ENCODE measurements at places on chromosomes 4 and X. TPM values are rescaled to one million over a fixed set of nuclear protein-coding genes. Genes with fewer than 3 reads are reported as not detected.

DNA sequence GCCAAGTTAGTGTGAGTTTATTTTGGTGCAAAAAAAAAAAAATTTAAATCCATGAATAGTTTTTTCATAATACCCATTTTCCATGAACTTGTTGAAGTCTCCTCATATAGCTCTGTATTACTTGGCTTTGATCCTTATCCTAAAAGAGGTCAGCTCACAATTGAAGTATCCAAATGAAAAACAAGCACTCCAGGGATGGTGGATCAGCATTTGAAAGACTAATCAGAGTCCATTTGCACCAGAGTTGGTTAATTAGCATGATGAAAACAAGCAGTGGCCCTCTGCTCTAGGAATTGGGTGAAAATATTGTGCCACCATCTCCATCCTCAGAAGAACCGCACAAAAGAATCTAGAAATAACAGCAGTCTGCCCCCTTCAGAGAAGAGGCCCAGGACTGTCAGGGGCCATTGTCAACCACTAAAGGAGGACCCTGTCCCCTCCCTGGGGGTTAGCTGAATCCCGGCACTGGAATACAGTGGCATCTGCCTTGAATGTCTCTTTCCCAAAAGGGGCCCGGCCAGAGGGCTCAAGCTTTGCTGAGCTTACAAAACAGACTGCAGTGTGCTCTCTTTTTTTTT is 24.7 kb downstream of the SH3KBP1 start:
- DNase-seq: no peak

Gene NEUROG2
- total RNA-seq: not detected

DNA sequence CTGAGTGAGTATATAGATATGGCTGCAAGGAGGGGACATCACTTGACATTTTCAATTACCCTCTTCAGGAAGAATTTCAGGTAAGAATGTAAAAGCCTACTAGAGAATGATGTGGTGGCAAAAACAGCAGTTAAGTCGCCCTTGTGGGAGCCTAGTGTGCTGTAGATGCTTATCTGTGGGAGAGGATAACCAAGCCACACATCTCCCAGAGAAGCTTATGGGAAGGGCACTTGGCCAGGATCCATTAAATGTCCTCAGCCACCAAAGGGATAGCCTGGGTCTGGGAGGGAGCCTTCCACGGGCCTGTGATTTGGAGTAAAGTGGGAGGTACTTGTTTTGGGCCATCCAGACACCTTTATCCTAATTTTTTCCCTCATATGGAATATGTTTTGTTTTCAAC is 41.3 kb upstream of the BCLAF3 start:
- DNase-seq: no peak

GRCh38 chr4:10380735-10381134 is 76.5 kb downstream of the ZNF518B start:
- DNase-seq: no peak

GRCh38 chr4:8705161-8706145 is 112.9 kb downstream of the CPZ start:
- DNase-seq: no peak

- peak; percentile 63 for DNase-seq
Observed at GRCh38 chrX:2507904-2508627, 7.3 kb upstream of the DHRSX start.

GRCh38 chr4:126168484-126168883 is 853.7 kb downstream of the FAT4 start:
- no peak for DNase-seq

- DNase-seq: no peak
Observed at GRCh38 chr4:127080141-127080540, 552.6 kb upstream of the INTU start.

Gene GIMD1
- not detected for total RNA-seq

DNA sequence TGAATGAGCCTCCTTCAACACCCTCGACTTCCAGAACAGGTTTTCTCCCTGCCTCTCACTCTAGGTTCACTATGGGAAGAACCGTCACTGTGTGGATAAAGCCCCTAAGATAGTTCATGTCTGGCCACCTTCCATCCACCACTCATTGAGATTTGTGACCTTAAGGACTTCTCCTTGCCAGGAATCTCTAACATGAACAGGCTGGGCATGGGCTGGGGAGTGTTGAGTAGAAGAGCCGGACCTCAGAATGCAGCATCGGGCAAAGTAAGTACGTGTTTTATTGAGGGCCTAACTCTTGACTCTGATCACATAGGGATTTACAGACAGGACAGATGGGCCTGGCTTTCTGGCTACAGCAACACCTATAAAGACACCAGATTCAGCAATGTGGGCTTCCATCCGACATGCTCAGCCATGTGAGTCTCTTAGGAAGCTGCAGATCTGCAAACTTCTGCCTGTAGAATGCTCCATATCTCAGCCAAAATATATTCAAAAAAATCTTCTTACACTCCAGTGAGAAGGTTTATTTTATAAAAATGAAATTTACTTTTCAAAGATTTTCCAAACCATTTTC is 26.4 kb upstream of the TRIM60 start:
- no peak for DNase-seq

DNA sequence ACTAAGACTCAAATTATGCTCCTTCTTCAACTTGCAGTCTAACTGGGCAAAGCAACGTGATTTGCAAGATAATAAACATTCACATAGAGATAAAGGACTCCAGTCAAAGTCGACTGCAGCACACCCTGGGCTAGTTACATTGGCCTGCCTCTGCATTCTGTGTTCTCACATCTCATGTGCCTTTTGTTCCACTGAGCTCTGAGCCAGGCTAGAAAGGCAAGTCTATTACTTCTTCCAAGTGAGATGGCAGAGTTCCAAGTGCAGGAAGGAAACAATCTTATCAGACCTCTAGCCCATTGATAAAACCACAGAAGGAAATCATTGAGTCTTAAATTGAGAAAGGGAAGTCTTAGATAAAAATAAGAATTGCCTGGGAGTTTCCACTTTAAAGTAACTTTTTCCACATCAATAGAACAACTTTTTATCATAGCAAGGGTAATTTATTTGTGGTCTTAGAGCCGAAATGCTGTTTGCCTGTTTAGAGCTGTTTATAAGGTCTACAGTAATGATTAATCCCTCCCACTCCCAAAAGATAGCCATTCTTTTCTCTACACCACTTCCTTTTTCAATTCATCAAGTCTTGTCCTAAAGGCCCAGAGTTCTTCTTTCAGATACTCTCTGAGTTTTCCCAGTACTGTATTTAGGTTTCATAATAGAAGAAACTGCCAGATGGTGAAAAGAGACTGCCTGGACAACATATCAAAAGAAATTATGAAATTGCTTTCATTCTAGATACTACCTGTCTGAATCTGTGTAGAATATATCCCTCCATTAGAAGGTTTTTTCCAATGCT is 200.2 kb downstream of the GUCY2F start:
- DNase-seq: peak; percentile 58

- DNase-seq: no peak
Observed at GRCh38 chrX:104707572-104707971, 141.6 kb downstream of the IL1RAPL2 start.

- DNase-seq: no peak
Observed at GRCh38 chr4:165953181-165953580, 80.1 kb downstream of the TLL1 start.

DNA sequence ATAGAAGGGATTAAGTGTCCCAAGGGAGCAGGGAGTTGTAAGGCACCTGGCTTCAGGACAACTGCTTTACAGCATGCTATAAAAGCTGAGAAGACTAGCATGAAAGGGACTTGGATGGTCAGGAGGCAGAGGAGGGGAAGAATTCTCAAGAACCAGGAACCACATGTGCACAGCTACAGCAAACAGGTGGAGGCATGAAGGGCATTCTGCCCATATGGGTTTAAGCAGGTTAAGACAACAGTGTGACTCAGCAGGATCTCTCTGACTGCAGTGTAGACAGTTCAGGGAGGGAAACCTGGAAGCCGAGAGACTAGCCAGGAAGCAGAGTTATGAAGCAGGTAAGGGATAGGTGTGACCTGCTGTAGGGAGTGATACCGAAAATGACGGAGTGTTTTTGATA is 117.0 kb downstream of the DHRSX start:
- DNase-seq: peak; percentile 37

DNA sequence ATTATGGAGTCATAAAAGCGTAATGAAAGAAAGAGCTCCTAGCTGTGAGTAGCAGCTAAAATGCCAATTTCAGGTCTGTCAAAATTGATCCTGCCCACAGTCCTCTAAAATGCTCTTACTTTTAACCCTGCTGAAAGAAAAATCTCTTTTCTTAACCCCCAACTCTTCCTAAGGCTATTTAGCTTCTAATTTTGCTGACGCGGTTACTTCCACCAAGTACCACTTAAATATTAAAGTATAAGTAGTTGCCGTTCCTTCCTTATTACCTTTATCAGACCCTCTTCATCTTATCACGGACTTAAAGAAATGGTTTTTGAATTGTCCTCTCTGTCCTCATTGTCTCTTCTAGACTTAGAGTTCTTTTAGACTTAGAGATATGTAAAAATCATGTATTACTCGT is 272.2 kb downstream of the FRMPD4 start:
- no peak for DNase-seq

Gene AVPR2
- not detected for total RNA-seq

GRCh38 chrX:154304846-154305245 is 9.3 kb downstream of the TKTL1 start:
- DNase-seq: no peak

GRCh38 chr4:140680686-140681085 is 75.5 kb downstream of the TBC1D9 start:
- no peak for DNase-seq

GRCh38 chr4:98614094-98614493 is 44.3 kb downstream of the TSPAN5 start:
- DNase-seq: no peak

DNA sequence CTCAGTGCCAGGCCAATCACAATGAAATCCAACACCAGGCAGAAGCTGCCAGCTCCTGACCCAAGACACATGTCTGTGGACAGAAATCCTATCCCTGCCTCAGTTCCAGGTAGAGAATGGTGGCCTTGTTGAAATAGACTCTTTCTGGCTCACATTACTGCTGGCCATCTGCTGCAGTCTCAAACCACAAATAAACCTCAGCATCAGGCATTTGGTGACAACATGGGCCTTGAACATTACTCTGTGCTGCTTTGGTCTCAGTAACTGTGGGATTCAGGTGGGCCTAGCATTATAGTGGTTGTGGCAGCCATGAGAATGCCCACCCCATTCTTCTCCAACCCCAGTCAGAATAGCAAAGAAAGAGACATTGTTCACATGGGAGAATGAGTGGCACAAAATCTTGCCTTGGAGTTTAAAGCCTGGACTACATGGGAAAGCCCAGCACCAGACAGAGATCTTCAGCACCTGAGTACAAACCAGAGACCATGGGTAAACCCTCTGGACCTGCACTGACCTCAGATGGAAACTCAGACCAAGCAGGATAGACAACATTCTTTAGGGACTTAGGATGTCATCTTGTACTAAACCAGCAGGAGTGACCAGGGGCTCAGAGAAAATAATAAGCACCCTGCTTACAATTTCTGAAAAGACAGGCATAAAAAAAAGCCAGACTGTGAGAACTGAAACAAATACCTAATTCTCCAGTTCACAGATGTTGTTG is 50.4 kb upstream of the TRAM1L1 start:
- DNase-seq: no peak
